GM12865 (cell line): ENCODE measurements at places on chromosomes 12 and 14.

GRCh38 chr14:63752449-63753169, 24.7 kb upstream of the SGPP1 start:
- DNase-seq = no peak

- DNase-seq = no peak
Measured at GRCh38 chr12:68743356-68743755, 2.6 kb upstream of the SLC35E3 start.

GRCh38 chr14:58690801-58691516, 53.2 kb downstream of the DACT1 start:
- DNase-seq = no peak

DNA sequence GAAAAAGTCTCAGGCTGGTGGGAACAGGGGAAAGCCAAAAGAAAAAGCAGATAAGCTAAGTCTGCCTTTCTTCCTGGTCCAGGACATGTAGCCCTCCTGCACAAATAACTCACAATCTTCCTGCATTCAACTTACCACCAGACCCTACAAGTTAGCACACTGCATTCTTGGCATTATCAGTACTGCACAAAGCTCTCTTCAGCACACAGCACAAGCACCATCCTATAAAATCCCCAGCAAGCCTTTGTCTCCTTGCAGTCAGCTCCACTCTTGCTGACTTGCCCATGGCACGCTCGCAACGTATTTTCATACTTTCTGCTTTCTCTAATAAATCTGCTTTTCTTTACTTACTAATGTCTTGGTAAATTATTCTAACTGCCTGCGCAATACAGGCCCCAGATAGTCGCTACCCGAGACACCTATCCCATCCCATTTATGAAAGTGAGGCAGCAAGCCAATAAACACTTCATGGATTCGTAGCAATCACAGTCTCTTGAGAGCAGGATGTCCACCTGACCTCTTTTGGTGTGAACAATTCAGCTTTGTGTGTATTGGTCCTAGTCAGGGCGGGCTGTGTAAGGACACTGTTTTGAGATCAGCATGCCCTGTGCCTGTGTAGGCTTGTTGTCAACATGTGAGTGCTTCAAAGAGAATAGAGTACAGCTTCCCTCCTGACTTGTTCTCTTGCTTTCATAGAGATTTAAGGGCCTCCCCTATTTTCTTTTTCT, 49.0 kb downstream of the TMEM117 start:
- no peak for DNase-seq

DNA sequence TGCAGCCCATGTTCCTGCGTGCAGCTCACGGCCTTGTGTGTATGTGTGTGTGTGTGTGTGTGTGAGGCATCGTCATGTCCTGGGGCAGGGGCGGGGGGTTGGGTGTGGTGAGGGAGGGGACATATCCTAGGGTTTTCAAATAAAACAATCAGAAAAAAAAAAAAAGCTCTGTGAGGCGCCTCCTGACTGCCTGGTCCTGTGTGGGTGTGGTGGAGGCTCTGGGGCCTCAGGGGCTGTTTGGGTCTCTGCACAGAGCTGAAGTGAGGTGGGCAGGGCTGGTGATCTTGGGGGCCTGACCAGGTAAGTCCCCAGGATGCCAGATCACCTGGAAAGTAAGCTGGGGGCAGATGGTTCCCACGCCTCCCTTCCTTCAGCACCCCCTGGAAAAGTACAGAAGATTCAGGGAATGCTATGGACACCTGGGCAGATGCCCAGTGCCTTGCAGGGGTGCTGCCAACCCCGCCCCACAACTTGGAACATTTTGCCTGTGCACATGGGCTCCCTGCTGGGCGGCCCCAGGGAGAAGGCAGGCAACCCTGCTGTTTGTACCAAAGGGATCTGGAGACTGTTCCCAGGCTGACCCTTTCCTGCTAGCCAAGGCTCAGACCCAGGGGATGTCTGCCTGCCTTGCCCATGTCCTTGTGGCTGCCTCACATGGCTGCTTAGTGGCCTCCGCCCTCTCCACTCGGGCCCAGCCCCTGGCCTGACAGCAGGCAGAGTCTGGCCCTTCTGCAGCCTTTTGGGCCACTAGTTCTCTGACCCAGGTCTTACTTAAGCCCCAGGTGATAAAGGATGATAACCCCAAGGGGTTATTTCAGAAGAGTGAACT, 28.8 kb downstream of the CLSTN3 start:
- no peak for DNase-seq

- DNase-seq = no peak
Measured at GRCh38 chr12:69008520-69008919, 75.5 kb upstream of the CPM start.

DNA sequence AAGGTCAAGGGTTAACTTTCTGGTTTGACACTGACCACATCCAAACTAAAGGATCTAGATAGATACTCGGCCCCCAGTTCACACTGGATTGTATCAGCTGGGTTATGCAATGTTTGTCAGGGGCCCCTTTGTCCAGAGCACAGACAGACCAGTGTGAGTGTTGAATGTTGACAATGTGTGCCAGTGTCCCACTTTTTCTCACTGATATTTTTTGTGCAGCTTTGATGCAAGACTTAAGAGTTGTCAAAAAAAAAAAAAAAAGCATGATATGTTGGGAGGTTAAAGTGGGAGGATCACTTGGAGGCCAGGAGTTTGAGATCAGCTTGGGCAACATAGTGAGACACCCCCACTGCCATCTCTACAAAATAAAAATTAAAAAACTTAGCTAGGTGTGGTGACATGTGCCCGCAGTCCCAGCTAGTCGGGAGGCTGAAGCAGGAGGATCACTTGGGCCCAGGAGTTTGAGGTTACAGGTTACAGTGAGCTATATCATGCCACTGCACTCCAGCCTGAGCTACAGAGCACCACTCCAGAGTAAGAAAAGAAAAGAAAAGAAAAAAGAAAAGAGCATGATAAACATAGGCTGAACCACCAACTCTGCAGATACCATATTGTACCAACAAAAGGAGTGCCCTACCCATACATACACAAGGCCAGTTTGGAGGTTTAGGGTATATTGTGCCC, 97.5 kb downstream of the LGR5 start:
- DNase-seq = no peak

DNA sequence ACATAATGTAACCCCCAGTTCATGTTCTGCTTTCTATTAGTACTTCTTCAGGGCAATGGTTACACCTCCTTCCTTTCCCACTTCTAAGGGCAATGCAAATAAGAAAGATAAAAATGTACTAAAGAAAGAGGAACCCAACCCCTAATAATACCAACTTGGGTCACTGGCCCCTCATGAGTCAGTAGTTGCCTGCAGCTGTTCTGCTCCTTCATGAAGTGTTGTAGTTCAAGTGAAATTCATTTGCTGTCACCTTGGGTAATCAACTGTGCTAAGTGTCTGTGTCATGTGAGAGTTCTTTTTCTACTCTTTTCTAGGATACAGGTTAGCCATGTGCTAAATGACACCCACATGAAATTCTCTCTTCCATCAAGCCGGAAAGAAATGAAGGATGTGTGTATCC, 91.8 kb downstream of the PLXNC1 start:
- peak; percentile 80 for DNase-seq

GRCh38 chr14:28365510-28365909, 401.1 kb upstream of the FOXG1 start:
- no peak for DNase-seq

DNA sequence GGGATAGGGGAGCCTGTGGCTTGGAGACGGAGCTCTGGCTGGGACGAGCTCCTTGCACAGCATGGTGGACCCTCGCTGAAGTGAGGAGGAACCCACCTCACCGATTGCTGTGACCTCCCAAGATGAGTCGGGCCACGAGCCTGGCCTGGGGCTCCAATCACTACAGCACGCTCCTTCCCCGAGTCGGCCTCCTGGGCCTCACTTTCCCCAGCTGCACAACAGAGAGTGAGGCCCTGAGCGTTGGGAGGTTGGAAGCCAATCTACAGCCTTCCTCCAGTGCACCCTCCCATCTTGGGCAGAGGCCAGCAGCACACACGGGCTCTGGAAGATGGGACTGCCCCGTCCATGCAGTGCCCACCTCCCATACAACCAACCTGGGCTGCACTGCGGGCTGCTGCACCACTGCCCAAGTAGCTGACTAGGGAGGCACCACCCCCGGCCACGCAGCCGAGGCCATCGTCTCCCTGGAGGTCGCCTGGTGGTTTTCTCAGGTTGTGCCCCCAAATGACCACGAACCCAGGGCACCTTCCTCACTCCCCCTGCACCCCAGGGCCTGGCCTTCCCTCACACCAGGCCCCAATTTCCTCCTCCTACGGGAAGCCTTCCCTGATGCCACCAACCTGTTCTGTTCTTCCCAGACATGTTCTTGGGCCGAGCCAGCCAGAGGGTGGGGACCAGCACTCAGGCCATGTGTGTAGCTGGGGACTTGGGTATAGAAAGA, 152.3 kb upstream of the C14orf180 start:
- DNase-seq = no peak

DNA sequence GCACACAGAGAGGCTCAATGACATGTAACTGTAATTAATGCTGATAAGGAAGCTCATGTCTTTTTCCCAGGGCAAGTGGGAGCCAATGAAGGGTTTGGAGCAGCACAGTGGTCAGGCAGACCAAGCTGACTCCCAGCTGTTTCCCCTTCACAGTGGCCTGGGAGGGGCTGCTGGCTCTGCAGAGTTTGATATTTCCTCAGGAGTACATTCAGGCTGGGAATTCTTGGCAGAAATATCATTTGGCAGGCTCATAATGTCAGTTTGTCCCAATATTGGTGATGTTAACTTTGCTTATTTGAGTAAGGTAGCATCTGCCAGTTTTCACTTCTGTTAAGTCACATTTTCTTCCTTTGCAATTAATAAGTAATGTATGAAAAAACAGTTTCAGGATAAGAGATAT, 247.0 kb downstream of the EMP1 start:
- no peak for DNase-seq

DNA sequence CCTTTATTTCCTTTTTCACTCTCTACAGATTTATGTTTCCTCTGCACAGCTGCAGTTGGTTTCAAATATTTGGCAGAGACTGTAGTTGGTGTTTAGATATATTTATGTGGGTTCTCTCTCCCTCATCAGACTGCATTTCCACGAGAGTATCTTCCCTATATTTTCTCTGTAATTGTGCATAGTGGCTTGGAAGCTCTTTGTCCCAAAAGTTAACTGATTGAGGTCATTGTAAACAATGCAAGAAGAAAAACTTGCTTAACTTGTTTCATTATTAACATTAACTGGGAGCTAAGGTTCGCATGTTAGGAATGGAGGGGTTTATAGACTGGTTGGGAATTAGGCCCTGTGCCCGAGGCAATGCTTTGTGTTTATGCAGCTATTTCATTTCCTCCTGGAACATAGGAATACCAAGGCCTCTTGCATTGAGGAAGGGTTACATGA, 216.9 kb upstream of the HMGA2 start:
- no peak for DNase-seq
